Aorta (tissue), 5 donors: ENCODE measurements at places on chromosomes 3 and 15. TPM values are rescaled to one million over a fixed set of nuclear protein-coding genes. Genes with fewer than 3 reads are reported as not detected.
A peak's percentile ranks its signal among the peaks of the same experiment; 100 is the strongest.

GRCh38 chr3:117277816-117278215 lies 568.2 kb downstream of the TUSC7 start:
- no peak overlapping the region for H3K4me3 ChIP-seq
- no peak for DNase-seq
- H3K4me1 ChIP-seq = no peaks in the 10 kb centered on the region

GRCh38 chr15:25242166-25242879 lies 196.5 kb downstream of the UBE3A start:
- no peak overlapping the region for H3K4me3 ChIP-seq
- no peak overlapping the region for H3K27ac ChIP-seq
- H3K27me3 ChIP-seq = no peaks in the 10 kb centered on the region
- DNase-seq = peak; percentile 35
- H3K36me3 ChIP-seq = no peaks in the 10 kb centered on the region
- no peaks in the 10 kb centered on the region for H3K4me1 ChIP-seq

The TGM4 gene
- total RNA-seq = not detected

GRCh38 chr3:23440416-23441294 lies 237.5 kb downstream of the UBE2E2 start:
- H3K27me3 ChIP-seq = no peaks in the 10 kb centered on the region
- H3K27ac ChIP-seq = no peak overlapping the region
- no peak overlapping the region for H3K4me3 ChIP-seq

GRCh38 chr3:152330559-152330958 lies 61.8 kb downstream of the MBNL1 start:
- no peaks in the 10 kb centered on the region for H3K4me1 ChIP-seq
- H3K27me3 ChIP-seq = no peaks in the 10 kb centered on the region
- DNase-seq = no peak
- no peak overlapping the region for H3K4me3 ChIP-seq

DNA sequence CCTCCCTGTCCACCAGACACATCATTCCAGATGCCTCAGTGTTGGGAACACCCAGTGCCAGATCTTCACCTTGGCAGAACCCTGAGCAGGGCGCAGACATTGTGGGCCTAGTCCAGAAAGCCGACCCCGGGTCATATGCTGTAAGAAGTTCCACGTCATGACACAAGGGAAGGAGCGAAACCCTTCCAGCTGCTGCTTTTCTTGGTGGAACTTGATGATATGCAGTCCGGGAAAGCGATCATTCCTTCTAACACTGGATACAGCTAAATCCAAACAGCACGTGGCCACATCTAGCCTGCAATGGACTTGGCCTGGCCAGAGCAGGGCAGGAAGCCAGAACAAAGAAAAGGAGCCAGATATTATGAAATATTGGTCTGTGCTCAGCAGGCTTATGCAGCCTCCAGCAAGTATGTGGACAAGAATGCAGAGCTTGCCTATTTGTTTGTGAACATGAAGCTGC lies 22.0 kb downstream of the GASK1A start:
- no peaks in the 10 kb centered on the region for H3K27me3 ChIP-seq
- H3K27ac ChIP-seq = no peak overlapping the region
- no peaks in the 10 kb centered on the region for H3K36me3 ChIP-seq
- peak; percentile 87 for DNase-seq
- H3K4me1 ChIP-seq = no peaks in the 10 kb centered on the region

- no peaks in the 10 kb centered on the region for H3K4me1 ChIP-seq
- no peak for DNase-seq
- no peak overlapping the region for H3K27ac ChIP-seq
- no peaks in the 10 kb centered on the region for H3K27me3 ChIP-seq
- H3K36me3 ChIP-seq = no peaks in the 10 kb centered on the region
- no peak overlapping the region for H3K4me3 ChIP-seq
These were observed 90.6 kb downstream of the SOX14 start for GRCh38 chr3:137854533-137855261.

GRCh38 chr3:129961141-129961541 lies 13.4 kb upstream of the TRH start:
- no peaks in the 10 kb centered on the region for H3K36me3 ChIP-seq
- no peak for DNase-seq
- no peaks in the 10 kb centered on the region for H3K27me3 ChIP-seq
- H3K27ac ChIP-seq = no peak overlapping the region
- H3K4me3 ChIP-seq = no peak overlapping the region
